Mammary microvascular endothelial cell (primary cell): ENCODE measurements at places on chromosomes 6 and 20. TPM values are rescaled to one million over a fixed set of nuclear protein-coding genes. Genes with fewer than 3 reads are reported as not detected.

Gene PPP1R3G
- 0.33 and 0.49 TPM in 2 replicates for total RNA-seq

Gene PRRT1
- total RNA-seq = not detected in 2 replicates

Gene ULBP2
- 19.0 and 21.4 TPM in 2 replicates for total RNA-seq

Gene TREM1
- not detected in 2 replicates for total RNA-seq

Gene MEP1A
- total RNA-seq = not detected in 2 replicates

Gene IP6K3
- total RNA-seq = not detected in 2 replicates

Gene SSTR4
- total RNA-seq = not detected in 2 replicates

Gene ADGRG6
- total RNA-seq = 48.6 and 49.5 TPM in 2 replicates

Gene RFX6
- total RNA-seq = not detected in 2 replicates

Gene PRL
- not detected in 2 replicates for total RNA-seq

Gene C6orf132
- 0.07 and 0.10 TPM in 2 replicates for total RNA-seq

Gene PLG
- not detected in 2 replicates for total RNA-seq

Gene TREM2
- total RNA-seq = not detected in 2 replicates

Gene LRRC1
- 8.9 TPM in 2 replicates for total RNA-seq

Gene CDH4
- 3.6 and 4.3 TPM in 2 replicates for total RNA-seq

Gene OOEP
- total RNA-seq = not detected in 2 replicates

Gene PHACTR3
- 0.39 TPM in 1 of 2 replicates, not detected in the other for total RNA-seq

Gene ADGB
- total RNA-seq = not detected in 2 replicates

Gene ATXN1
- 6.7 and 7.2 TPM in 2 replicates for total RNA-seq

Gene GPR6
- not detected in 2 replicates for total RNA-seq

Gene TNFRSF6B
- 298 and 328 TPM in 2 replicates for total RNA-seq

Gene FAM83B
- total RNA-seq = not detected in 2 replicates

Gene POM121L2
- total RNA-seq = not detected in 2 replicates

Gene IL17A
- not detected in 2 replicates for total RNA-seq

Gene NDUFAF5
- total RNA-seq = 8.0 and 25.2 TPM in 2 replicates

Gene GABBR1
- 0.74 and 1.7 TPM in 2 replicates for total RNA-seq

Gene HACE1
- total RNA-seq = 7.4 and 7.5 TPM in 2 replicates

Gene PSORS1C1
- 2.1 and 2.7 TPM in 2 replicates for total RNA-seq

Gene BMP2
- 36.0 and 37.5 TPM in 2 replicates for total RNA-seq

Gene BHLHE23
- total RNA-seq = not detected in 2 replicates

Gene DCDC2
- total RNA-seq = not detected in 2 replicates

Gene SOX4
- 45.2 and 46.5 TPM in 2 replicates for total RNA-seq

Gene WFDC8
- not detected in 2 replicates for total RNA-seq

Gene BPIFA1
- total RNA-seq = not detected in 2 replicates

Gene MAP7
- total RNA-seq = 0.20 and 0.25 TPM in 2 replicates

Gene R3HDML
- total RNA-seq = not detected in 2 replicates
